NAMALWA (cell line): ENCODE measurements at places on chromosomes 1 and 21.

DNA sequence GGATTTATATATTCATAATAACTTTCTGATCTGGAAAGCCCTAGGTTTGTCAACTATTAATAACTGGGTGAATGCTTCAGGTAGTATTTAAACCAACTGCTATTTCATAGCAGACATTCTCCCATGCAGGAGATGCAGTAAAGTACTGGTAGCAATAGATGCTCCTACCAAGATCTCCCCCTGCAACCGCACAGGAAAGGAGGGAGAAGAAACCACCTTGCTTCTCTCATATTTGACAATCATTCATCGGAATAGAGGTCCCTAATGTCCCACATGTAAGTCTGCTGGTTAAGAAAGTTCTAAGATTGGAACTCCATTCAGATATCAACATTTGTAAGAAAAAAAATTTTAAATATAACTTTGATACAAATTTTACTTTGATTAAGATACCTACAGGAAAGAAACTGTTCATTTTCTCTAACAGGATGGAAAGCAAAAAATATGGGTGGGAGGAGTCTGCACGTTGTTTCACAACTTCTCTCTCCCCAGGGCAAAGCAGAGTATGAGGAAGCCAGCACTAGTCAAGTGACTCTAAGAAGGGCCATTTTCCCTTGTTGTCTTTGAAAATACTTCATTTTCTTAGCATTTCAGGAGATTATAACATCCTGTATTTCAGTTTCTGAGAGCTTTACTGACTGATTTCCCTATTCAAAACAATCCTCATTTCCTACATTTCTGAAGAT is at the start of gene PYHIN1:
Gene PYHIN1 (plus strand): TSS at position 498 of the 683 bp plus-strand sequence. CDS start 5,359 bp downstream, outside the sequence.
- DNase-seq = peak; percentile 78

- DNase-seq = no peak
These were observed 235.0 kb downstream of the PTGER3 start for GRCh38 chr1:70812442-70813109.

- no peak for DNase-seq
These were observed 90.7 kb downstream of the GPR88 start for GRCh38 chr1:100628631-100629081.

- DNase-seq = no peak
These were observed 430.1 kb upstream of the PTBP2 start for GRCh38 chr1:96291468-96291867.

DNA sequence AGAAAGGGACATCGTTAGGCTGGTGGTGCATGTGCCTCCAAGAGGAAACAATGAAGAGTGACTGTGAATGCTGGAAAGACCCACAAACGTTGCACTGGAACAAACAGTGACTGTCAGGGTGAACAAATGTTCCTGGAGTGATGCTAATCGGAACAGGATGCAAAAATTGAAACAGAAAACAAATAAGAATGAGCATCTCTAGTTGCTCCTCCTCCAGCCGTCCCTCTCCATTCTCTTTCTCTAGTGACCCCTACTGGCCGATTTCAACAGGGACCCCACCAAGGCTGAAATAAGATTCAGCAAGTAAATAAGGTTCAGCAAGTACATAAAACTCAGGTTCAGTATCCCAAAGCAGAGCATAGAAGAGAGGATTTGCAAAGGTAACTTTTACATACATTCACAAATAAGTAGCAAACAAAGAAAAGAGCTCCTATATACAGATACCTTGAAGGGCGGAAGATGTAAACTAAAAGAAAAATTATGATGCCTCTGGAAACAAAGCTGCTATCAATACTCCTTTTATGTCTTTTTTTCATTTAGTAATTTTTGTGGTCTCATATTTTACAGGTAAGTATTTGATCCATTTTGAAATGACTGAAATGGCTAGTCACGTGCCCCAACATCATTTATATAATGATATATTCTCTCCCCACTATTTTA is 836.1 kb upstream of the ADAMTS5 start:
- DNase-seq = peak; percentile 70

DNA sequence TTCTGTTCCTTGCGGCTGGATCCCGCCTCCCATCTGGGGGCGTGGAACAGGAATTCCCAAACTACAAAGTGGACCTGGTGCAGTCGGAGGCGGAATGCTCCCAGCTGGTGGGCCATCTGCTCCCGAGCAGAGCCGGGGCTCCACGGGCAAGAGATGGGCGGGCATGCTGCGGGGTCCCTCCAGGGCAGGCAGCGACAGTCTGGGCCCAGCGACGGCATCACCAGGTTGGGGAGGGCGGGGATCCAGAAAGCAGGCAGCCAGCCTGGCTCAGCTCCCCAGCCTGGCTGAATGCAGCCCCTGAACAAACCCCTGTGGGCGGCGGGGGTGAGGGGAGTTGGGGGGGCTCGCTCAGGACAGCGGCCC is 3.6 kb downstream of the MEGF6 start:
- DNase-seq = no peak

DNA sequence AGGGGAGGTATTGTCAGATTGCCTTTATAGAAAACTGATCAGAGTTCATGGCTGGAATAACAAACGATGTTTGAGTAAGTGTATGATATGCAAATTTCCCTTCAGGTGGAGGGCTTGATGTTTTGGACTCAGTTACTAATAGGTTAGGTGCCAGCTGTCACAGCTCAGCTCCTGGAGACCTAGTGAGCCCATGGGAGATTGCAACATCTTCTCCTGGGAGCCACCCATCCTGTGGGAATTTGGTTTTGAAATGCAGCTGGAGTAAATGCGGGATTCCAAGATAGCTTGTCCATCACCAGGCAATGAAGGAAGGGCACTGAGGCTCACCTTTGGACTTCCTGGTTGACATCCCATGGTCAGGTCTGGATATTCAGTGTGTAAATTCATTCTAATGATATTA is 211.4 kb upstream of the NRIP1 start:
- no peak for DNase-seq

DNA sequence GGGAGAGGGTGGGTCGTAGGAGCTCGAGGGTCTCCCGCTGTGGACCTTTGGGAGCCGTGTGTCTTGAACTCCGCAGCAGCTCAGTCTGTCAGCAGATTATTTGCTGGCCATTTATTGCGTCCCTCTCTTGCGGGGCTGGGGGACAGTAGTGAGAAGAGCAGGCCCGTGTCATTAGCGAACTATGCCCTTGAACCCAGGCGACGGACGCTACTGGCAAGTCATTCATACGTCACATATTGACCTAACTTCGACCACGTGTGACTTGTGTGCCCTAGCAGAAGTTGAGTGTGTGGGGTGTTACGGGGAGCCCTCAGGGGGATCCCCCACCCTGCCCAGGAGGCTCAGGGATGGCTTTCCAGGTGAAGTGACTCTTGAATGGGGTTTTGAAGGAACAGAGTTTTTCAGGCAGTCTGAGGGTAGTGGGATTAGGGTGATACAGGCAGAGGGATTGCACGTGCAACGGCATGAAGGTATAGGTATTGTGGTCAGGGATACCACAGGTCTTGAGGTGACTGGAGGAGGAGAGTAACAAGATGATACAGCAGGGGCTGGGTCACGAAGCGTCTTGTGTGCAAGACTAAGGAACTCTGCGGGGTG is 13.0 kb downstream of the RCC1 start:
- peak; percentile 74 for DNase-seq

- no peak for DNase-seq
These were observed 104.2 kb upstream of the RALGPS2 start for GRCh38 chr1:178620584-178621475.

GRCh38 chr1:169488157-169488556 is 2.4 kb upstream of the SLC19A2 start:
- no peak for DNase-seq

DNA sequence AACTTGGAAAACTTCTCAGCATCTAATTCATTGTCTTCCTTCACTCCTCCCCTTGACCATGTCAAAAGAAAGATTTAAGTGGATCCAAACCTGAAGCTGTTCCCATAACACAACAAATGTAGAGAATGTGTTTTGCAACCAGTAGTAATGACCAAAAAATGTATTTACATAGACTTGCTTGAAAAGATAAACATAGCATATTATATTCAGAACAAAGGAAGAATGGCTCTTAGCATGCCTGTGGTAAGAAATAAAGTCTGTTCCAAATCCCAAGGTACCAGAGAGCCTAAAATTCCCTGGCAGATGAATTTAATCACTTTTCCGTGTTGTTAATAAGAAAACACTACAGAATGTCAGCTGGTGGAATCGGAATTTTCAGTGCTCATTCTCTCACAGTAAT is 36.8 kb downstream of the FMO3 start:
- DNase-seq = no peak

DNA sequence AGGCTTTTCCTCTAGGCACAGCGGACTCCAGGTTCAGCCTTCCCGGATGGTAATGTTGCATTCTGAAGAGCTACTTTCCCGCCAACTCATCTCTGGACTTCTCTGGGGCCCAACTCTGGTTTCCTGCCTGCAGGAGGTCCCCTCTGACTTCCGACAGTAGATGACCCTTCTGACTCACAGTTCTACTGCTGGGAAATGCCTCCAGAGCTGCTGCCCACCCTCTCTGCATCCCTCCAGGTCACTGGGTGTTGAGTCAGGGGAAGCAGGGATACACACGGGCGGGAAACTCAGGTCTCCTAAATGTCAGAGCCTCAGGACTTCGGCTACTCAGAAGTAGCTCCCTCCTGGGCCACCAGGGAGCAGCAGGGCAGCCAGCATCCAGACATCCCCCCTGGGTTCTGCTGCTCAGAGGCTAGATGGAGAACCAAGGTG is 2.1 kb upstream of the KIF21B start:
- DNase-seq = peak; percentile 45

GRCh38 chr1:108639899-108640560 is 20.9 kb downstream of the HENMT1 start:
- DNase-seq = no peak

DNA sequence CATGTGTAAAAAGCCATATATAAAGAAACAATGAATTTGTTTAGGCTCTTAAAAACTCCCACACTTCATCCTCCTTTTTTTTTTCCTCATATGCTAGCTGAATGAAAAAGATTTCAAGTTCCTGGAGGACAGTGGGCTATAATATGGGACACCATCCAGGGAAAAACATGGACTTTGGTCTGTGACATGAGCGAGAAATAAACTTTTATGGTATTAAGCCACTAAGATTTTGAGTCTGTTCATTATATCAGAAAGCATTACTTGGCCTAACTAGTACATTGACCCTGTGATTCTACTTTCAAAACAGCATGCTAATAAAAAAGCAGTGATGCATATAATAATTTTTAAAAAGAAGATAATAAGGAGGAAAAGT is 392.3 kb upstream of the CAMK1G start:
- no peak for DNase-seq

- DNase-seq = no peak
These were observed 102.3 kb upstream of the NEK7 start for GRCh38 chr1:198054510-198054909.

DNA sequence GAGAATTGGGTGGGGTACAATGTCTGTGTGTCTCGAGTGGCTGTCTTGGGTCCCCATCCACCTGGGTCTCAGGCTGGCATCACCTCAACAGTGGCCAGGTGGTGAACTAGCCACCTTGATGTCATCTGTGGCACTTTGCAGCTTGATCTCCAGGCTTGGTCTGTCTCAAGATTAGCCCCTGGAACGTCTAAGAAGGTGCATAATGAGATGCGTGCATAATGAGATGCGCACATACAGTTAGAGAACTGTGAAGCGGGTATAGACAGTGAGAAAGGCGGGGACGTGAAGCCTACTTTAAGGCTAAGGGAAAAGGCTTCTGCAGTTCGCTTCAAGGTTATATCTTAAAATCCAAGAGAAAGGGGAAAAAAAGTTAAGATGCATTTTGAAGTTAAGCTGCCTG is 98.7 kb downstream of the WDR4 start:
- no peak for DNase-seq

GRCh38 chr21:46456750-46457149 is 1.9 kb upstream of the DIP2A start:
- no peak for DNase-seq

- no peak for DNase-seq
These were observed 13.2 kb downstream of the KLHDC8A start for GRCh38 chr1:205343431-205344065.

GRCh38 chr1:212722270-212722957 is 22.8 kb upstream of the BATF3 start:
- DNase-seq = no peak

- no peak for DNase-seq
These were observed 14.0 kb upstream of the TRIM63 start for GRCh38 chr1:26081267-26082019.

DNA sequence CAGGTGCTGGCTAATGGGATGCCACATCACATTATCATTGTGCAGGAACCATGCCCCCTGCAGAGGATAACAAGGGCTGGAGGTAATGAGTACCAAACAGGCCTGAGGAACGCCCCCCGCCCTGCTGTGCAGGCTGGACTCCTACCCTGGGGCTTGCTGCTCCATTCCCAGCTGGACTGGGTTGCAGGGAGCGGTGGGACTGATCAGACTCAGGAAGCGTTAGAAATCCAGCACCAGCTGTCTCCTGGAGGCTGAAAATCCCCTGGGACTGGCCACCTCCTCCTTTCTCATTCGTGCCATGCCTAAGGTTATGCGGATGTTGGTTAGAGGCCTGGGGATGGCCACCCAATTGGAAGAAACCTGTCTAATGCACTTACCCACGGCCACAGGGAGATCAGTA is 36.9 kb upstream of the POU3F1 start:
- no peak for DNase-seq

DNA sequence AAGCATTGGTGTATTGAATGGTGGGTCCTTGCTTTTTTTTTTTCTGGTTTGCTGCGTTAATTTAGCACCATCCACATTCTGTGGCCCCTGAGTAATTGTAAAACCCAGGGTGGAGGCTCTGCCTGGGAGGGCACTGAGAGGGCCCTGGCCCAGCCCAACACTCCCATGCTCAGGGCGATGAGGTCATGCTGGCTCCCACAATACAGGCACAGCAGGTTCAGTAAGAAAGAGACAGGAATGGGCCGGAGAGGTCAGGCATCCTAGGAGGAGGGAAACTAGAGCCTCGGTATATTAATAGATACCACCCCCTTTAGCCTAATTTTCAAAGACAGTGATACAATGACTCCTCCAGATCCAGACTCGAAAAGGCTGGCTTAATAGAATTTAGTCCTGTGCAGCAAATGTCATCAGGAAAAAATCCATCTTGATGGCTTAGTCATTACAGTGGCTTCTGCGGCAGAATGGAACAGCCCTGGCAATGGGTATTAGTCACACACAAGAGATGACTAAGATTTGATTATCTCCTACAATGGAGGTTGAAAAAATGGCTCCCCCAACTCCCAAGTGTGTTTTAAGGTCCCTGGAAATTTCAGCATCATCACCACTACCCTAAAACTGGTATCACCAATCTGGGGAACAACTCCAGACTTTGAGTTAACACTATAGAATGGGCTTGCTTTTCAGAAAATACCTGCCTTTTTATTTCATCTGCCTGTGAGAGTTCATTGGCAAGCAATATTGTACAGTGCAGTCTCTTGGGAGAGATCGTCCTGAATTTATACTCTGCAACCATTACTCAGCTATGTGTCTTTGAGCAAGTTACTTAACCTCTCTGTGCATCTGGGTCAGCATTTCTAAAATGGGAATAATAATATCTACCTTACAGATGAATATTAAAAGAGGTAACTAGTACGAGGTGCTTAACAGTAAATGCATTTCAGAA is 43.9 kb upstream of the LYST start:
- no peak for DNase-seq

- no peak for DNase-seq
These were observed 63.7 kb downstream of the TOR1AIP2 start for GRCh38 chr1:179813626-179814545.

GRCh38 chr21:29481641-29482040 is 182.9 kb downstream of the BACH1 start:
- DNase-seq = no peak

GRCh38 chr1:25908161-25908560 is 1.9 kb upstream of the STMN1 start:
- no peak for DNase-seq

- no peak for DNase-seq
These were observed 46.1 kb downstream of the ACKR1 start for GRCh38 chr1:159250638-159251216.

GRCh38 chr1:224168859-224169380 is 14.1 kb upstream of the DEGS1 start:
- peak; percentile 28 for DNase-seq
